ENCODE measurements at places on chromosomes 6 and 20. TPM values are rescaled to one million over a fixed set of nuclear protein-coding genes. Genes with fewer than 3 reads are reported as not detected.

GRCh38 chr20:39190666-39191570 is 228.8 kb downstream of the DHX35 start:
- H3K4me1 ChIP-seq = no peaks in the 10 kb centered on the region
- DNase-seq = no peak
- H3K36me3 ChIP-seq = no peaks in the 10 kb centered on the region
- H3K4me3 ChIP-seq = no peak overlapping the region
- peaks cover 17% of the 10 kb centered on the region for H3K27me3 ChIP-seq

- H3K4me3 ChIP-seq = no peak overlapping the region
- H3K36me3 ChIP-seq = peaks cover 3% of the 10 kb centered on the region
- no peaks in the 10 kb centered on the region for H3K27me3 ChIP-seq
Measured at GRCh38 chr20:1441133-1441532, 25.5 kb downstream of the NSFL1C start.

DNA sequence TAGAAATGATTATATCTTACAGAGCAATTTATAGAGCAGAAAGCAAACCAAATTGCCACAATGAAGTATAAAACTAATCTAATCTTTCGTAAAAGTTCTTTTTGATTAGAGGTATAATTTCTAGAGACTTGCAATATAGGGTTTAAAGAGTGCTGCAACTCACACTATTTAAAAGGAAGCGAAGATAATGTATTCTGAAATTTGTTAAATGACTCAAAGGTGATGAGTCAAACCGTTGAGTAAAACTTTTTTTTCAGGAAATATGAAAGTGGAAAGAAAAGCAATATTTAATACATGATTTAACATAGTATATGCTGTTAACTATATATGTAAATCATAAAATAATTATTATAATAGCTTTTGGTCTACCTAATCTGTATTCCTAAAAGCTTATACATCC is 133.6 kb downstream of the SYNE1 start:
- H3K27me3 ChIP-seq = peaks cover 5% of the 10 kb centered on the region
- H3K36me3 ChIP-seq = no peaks in the 10 kb centered on the region
- no peaks in the 10 kb centered on the region for H3K4me1 ChIP-seq
- no peak overlapping the region for H3K4me3 ChIP-seq
- H3K27ac ChIP-seq = no peak overlapping the region

PTGIS gene
- total RNA-seq = not detected

TFAP2A gene
- total RNA-seq = 0.18 TPM

IYD gene
- total RNA-seq = not detected

RAB44 gene
- total RNA-seq = 0.21 TPM

GRCh38 chr6:3418496-3419060 is 38.3 kb downstream of the SLC22A23 start:
- H3K27me3 ChIP-seq = peaks cover 25% of the 10 kb centered on the region
- H3K4me1 ChIP-seq = peaks cover 10% of the 10 kb centered on the region

DNA sequence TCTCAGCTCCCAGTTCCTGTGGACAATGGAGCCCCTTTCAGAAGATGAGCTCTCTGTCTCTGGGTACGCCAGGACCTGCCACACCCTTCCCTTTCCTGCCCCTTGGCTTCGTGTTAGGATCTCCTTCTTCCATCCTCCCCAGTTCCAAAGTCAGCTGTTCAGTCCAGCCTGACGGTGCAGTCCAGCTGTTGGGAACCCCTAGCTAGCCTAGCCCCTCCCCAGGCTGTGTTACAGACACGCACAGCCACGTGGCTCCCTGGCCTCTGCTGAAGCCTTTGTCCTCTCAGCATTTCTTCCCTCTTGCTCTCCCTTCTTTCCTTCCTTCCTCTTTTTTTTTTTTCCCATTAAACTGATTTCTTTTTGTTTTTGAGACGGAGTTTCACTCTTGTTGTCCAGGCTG is 12.4 kb upstream of the TFAP2C start:
- peaks cover 16% of the 10 kb centered on the region for H3K27me3 ChIP-seq
- H3K4me1 ChIP-seq = no peaks in the 10 kb centered on the region
- H3K36me3 ChIP-seq = no peaks in the 10 kb centered on the region
- no peak overlapping the region for H3K4me3 ChIP-seq
- H3K27ac ChIP-seq = no peak overlapping the region

- H3K27me3 ChIP-seq = peaks cover 41% of the 10 kb centered on the region
- peaks cover 2% of the 10 kb centered on the region for H3K36me3 ChIP-seq
- H3K27ac ChIP-seq = no peak overlapping the region
- DNase-seq = no peak
- no peaks in the 10 kb centered on the region for H3K4me1 ChIP-seq
Measured at GRCh38 chr6:139828751-139829519, 454.5 kb upstream of the CITED2 start.

GRCh38 chr6:163554663-163555062 is 140.1 kb downstream of the QKI start:
- H3K4me3 ChIP-seq = no peak overlapping the region
- H3K27me3 ChIP-seq = no peaks in the 10 kb centered on the region
- H3K27ac ChIP-seq = no peak overlapping the region
- H3K4me1 ChIP-seq = peaks cover 24% of the 10 kb centered on the region

GRCh38 chr6:8995156-8995555 is 559.8 kb upstream of the SLC35B3 start:
- H3K4me1 ChIP-seq = no peaks in the 10 kb centered on the region
- no peak for DNase-seq
- peaks cover 8% of the 10 kb centered on the region for H3K27me3 ChIP-seq
- no peak overlapping the region for H3K4me3 ChIP-seq
- H3K27ac ChIP-seq = no peak overlapping the region

DNA sequence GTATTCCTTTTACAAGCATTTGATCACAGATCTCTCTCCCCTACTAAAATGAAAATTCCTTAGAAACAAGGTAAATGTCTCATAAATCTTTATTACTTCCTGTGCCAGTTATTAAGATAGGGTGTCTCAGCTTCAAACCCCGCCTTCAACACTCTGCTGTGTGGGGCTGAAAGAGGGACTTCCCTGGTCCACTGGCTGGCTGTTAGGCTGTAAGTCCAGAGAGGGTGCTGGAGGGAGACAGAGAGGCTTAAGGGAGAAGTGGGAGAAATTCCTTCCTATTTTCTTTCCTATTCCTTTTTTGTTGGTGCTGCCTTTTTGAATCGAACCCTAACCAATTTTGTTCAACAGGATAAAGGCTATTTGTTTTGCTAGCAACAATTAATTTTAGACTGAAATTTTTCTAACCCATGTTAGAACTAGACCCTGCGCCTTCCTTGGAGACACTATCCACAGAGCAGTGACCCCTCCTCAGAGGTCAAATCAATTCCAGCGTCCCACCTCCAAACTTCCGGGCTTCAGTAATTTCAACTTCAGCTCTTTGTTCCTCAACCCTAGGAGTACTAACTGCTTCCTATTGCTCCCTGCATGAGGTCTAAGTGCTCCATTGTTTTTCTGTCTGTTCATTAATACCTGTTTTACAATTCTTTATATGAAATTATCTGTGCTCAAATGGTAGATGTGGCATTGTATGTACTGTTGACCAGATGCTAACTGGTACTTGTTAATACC is 207.5 kb upstream of the OPRM1 start:
- no peaks in the 10 kb centered on the region for H3K36me3 ChIP-seq
- no peak overlapping the region for H3K27ac ChIP-seq
- H3K4me3 ChIP-seq = no peak overlapping the region
- H3K27me3 ChIP-seq = no peaks in the 10 kb centered on the region
- no peak for DNase-seq
- no peaks in the 10 kb centered on the region for H3K4me1 ChIP-seq

DNA sequence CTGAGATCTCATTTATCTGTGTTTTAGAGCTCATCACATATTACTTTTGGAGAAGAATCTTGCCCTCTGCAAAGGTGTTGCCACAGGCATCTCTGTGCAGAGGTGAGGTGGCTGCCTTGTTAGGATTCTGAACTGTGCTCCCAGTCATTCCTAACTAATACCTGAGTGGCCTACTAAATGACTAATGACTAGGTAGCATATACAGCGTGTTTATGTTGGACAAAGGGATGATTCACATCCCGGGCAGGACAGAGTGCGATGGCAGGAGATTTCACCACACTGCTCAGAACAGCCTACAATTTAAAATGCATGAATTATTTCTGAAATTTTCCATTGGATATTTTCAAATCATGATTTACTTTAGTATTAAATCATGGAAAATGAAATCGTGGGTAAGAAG is 23.1 kb upstream of the CGA start:
- no peak overlapping the region for H3K27ac ChIP-seq
- peaks cover 4% of the 10 kb centered on the region for H3K4me1 ChIP-seq
- peaks cover 27% of the 10 kb centered on the region for H3K27me3 ChIP-seq
- H3K36me3 ChIP-seq = no peaks in the 10 kb centered on the region

GRCh38 chr6:145801021-145801420 is 13.6 kb downstream of the FBXO30 start:
- no peak for DNase-seq
- no peaks in the 10 kb centered on the region for H3K27me3 ChIP-seq
- H3K4me1 ChIP-seq = peaks cover 10% of the 10 kb centered on the region
- no peak overlapping the region for H3K27ac ChIP-seq
- H3K4me3 ChIP-seq = no peak overlapping the region

ESR1 gene
- 3.9 TPM for total RNA-seq

DNA sequence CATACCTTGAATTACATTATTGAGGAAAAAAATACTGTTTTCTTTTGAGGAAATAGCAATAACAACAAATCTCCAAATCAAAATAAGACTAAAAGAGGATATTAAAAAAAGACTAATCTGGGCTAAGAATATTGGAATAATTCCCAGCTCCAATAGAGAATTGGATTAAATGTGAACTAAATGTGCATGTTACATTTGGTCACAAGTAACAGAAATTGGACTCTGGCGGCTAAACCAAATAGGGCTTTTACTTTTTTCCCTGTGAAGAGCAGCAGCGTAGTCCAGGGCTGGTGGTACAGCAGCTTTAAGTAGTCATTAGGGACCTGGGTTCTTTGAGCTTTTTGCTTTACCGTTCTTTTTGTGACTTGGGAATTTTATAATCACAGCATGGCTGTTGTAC is 71.9 kb downstream of the ELOVL2 start:
- H3K27me3 ChIP-seq = peaks cover 6% of the 10 kb centered on the region
- H3K27ac ChIP-seq = no peak overlapping the region
- DNase-seq = no peak
- no peak overlapping the region for H3K4me3 ChIP-seq
- H3K4me1 ChIP-seq = no peaks in the 10 kb centered on the region

ACTL10 gene
- 0.89 TPM for total RNA-seq

WFDC12 gene
- total RNA-seq = not detected

Measured in T-helper 17 cell (primary cell).